ENCODE measurements at places on chromosomes 11 and 22. TPM values are rescaled to one million over a fixed set of nuclear protein-coding genes. Genes with fewer than 3 reads are reported as not detected.

TXN2 gene
- 64.1 TPM for total RNA-seq

CSNK2A3 gene
- 2.6 TPM for total RNA-seq

DENND6B gene
- total RNA-seq: 5.8 TPM

CD6 gene
- 1.1 TPM for total RNA-seq

JHY gene
- total RNA-seq: 10.1 TPM

UPK3A gene
- not detected for total RNA-seq

CEP126 gene
- 6.6 TPM for total RNA-seq

GPR137 gene
- 183 TPM for total RNA-seq

P2RY6 gene
- total RNA-seq: 0.59 TPM

WT1 gene
- total RNA-seq: 15.9 TPM

OR8A1 gene
- total RNA-seq: not detected

TMEM191B gene
- total RNA-seq: 3.7 TPM

FOLR2 gene
- total RNA-seq: not detected

CCDC116 gene
- not detected for total RNA-seq
